Progenitor cell of endocrine pancreas (in vitro differentiated cells): ENCODE measurements at places on chromosomes 12 and 14. TPM values are rescaled to one million over a fixed set of nuclear protein-coding genes. Genes with fewer than 3 reads are reported as not detected.

Gene NYNRIN
- total RNA-seq, result 38.3 and 40.0 TPM in 2 replicates

Gene PIK3C2G
- 26.0 and 26.4 TPM in 2 replicates for total RNA-seq

Gene EGLN3
- total RNA-seq, result 8.3 and 9.5 TPM in 2 replicates

Gene ATL1
- 6.8 and 6.9 TPM in 2 replicates for total RNA-seq

DNA sequence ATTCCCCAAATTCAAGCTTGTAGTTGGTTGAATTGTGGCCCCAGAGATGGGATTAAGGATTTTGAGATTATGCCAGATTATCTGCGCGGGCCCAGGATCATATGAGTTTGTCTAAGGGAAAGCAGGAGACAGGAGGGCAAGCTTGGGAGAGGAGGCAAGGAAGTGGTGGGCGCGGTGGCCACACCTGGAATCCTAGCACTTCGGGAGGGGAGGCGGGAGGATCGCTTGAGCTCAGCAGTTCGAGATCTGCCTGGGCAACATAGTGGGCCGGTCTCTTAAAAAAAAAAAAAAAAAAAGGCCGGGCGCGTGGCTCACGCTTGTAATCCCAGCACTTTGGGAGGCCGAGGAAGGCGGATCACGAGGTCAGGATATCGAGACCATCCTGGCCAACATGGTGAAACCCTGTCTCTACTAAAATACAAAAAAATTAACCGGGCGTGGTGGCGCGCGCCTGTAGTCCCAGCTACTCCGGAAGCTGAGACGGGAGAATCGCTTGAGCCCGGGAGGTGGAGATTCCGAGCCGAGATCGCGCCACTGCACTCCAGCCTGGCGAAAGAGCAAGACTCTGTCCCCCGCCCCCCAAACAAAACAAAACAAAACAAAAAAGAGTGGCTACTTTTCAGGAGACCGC, 881 bp upstream of the PUS1 start:
- no peak for DNase-seq
- H3K27ac ChIP-seq, result peak overlapping the region; percentile 86
- no peaks in the 10 kb centered on the region for H3K27me3 ChIP-seq
- H3K36me3 ChIP-seq, result peaks cover 10% of the 10 kb centered on the region

DNA sequence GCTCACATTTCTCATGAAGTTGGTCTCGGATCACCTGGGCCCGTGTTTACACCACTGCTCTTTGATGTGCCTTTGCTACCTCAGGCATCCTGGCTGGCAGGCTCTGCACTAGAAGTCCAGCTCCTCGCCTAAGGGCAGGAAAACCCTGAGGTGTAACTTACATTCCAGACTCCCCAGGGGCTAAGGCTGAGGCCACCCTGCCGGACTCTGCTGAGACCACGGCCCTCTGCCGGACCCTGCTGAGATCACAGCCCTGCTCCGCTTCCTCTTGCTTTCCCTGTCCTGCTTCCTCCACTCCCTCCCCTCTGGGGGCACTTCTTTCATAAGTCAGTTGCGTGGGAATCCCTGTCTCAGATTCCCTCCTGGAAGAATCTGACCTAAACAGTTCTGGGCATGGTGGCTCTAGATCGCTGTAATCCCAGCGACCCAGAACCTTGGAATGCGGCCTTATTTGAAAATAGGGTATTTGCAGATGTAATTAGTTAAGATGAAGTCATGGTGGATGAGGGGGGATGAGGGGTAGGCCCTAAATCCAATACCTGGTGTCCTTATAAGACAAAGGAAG, 17.2 kb downstream of the RILPL1 start:
- peaks cover 36% of the 10 kb centered on the region for H3K36me3 ChIP-seq
- no peak for DNase-seq
- peak overlapping the region; percentile 71 for H3K27ac ChIP-seq
- no peaks in the 10 kb centered on the region for H3K27me3 ChIP-seq
- H3K4me1 ChIP-seq, result peaks cover 7% of the 10 kb centered on the region
- H3K4me3 ChIP-seq, result no peak overlapping the region

DNA sequence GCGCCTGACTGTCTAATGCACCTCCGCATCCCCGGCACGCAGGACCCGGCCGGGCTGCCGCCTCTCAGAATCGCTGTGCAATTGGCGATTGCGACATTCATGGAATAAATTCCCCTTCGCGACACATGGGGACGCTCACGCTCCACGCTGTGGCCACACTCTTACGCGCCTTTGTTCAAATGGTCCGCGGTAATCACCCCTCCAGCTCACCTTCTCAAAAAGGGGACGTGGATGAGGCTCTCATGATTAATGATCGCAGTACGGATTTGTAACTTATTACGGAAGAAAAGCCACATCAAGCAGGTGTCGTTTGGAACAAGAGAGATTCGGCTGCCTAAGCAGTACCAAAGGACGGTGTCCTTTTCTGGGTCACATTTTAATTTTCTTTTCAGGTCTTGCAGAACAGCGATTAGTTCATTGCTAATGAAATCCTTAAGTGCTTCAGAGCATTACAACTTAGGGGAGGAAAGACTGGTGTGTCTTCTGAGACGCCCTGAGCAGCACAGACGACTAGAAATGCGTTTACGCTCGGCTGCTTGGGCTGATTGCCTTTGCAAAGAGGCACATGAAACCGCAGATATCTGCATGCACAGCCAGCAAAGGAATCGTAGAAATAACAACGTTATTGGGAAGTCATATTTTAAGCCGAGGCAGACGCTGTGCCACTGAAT, 37.3 kb upstream of the ADGRD1 start:
- H3K4me3 ChIP-seq, result peak overlapping the region; percentile 51
- peak; percentile 29 for DNase-seq
- H3K36me3 ChIP-seq, result no peaks in the 10 kb centered on the region
- no peak overlapping the region for H3K27ac ChIP-seq

DNA sequence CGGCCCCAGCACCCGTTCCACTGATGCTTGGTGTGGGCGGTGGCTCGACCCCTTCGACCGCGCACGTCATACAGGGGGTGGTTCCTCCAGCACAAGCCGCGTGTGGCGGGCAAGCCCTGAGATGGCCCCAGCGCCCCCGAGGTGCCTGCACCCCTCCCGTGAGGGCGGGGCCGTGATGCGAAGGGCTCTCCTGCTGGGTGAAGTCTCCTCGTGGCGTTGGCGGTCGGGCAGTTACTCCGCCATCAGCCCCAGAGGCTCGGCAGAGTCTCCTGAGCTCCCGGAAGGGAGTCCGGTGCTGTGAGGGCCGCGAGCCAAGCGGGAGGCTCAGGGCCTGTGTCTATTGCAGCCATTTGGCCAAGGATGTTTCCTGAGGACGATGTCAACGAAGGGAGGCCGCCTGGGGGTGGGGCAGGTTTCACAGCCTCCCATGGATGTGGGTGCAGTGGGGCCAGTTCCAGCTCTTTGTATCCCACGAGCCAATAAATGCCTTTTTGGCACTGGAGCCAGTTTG, 78.1 kb upstream of the GALNT9 start:
- H3K27me3 ChIP-seq, result peaks cover 40% of the 10 kb centered on the region
- H3K4me3 ChIP-seq, result no peak overlapping the region
- no peak for DNase-seq
- H3K27ac ChIP-seq, result no peak overlapping the region

DNA sequence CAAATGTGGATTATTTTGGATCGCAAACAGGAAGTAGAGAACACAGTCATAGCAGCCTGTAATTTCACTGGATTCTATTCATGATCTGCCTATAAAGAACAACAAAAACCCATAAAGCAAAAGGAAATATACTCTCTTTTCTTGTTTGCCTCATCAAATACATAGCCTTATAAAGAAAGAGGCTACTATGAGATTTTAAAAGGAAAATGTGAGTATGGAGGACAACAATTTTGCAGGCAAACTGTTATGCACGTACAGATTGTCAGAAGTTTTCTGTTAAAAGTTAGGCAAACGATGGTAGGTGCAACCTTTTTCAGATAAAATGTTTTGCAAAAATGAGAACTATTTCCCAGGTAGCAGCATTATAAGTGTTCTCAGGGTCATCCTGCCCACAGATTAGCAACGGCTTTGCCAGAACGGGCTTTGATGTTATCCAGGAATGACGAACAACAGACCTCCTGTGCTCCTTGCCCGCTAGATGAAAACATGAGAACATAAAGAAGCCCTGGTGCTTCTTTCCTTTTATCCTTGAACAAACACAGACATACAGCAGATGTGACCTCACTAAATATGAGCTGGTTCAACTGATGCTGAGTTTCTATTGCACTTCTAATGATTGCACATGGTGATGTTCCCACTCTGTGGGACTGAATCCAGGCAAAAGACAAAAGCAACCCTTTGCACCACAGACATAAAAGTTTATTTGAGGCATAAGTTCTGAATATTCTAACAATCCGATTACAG, 88.1 kb downstream of the ITPR2 start:
- DNase-seq, result no peak
- peaks cover 8% of the 10 kb centered on the region for H3K4me1 ChIP-seq
- H3K4me3 ChIP-seq, result no peak overlapping the region
- H3K27me3 ChIP-seq, result no peaks in the 10 kb centered on the region
- H3K27ac ChIP-seq, result no peak overlapping the region
- H3K36me3 ChIP-seq, result peaks cover 3% of the 10 kb centered on the region

DNA sequence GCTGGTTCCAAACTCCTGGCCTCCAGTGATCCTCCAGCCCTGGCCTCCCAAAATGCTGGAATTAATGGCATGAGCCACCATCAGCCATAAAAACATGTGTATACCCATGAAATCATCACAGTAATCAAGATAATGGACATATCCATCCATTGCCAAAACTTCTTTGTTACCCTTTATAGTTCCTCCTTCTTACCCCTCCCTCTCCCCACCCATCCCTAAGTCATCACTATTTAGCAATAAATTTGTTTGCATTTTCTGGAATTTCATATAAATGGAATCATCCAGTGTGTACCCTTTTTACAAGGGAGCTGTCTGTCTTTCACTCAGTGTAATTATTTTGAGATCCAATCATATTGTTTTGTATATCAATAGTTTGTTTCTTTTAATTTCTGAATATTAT, 42.4 kb downstream of the RPH3A start:
- peaks cover 35% of the 10 kb centered on the region for H3K27me3 ChIP-seq
- no peak overlapping the region for H3K27ac ChIP-seq
- peaks cover 12% of the 10 kb centered on the region for H3K4me1 ChIP-seq
- no peak for DNase-seq

DNA sequence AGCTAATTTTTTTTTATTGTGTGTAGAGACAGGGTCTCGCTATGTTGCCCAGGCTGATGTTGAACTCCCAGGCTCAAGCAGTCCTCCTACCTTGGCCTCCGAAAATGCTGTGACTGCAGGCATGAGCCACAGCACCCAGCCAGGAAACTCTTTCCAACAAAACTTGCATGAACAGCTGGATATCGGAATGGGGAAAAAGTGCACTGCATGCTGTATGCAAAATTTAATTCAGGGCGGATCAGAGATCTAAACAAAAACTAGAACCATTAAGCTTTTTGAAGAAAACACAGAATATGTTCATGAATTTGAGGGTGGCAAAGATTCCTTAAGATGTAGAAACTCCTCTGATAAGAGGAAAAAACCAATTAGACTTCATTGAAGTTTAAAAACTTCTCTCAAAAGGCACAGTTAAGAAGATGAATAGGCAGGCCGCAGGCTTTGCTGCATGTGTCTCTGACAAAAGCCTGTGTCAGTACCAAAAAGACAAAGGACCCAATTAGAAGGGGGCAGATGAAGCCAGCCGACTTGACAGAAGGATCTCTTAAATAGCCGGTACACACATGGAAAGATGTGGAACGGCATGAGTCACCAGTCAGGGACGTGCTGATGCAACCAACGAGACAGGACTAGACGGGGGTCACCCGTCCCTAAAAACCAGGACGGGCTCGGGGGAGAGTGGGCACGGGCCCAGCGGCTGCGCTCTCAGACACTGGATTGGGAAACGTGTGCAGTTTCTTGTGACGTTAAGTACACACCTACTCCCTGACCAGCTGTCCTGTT, 34.8 kb upstream of the MMP17 start:
- H3K4me1 ChIP-seq, result peaks cover 4% of the 10 kb centered on the region
- H3K27ac ChIP-seq, result peak overlapping the region; percentile 2
- no peak overlapping the region for H3K4me3 ChIP-seq
- H3K36me3 ChIP-seq, result peaks cover 27% of the 10 kb centered on the region
- DNase-seq, result no peak

DNA sequence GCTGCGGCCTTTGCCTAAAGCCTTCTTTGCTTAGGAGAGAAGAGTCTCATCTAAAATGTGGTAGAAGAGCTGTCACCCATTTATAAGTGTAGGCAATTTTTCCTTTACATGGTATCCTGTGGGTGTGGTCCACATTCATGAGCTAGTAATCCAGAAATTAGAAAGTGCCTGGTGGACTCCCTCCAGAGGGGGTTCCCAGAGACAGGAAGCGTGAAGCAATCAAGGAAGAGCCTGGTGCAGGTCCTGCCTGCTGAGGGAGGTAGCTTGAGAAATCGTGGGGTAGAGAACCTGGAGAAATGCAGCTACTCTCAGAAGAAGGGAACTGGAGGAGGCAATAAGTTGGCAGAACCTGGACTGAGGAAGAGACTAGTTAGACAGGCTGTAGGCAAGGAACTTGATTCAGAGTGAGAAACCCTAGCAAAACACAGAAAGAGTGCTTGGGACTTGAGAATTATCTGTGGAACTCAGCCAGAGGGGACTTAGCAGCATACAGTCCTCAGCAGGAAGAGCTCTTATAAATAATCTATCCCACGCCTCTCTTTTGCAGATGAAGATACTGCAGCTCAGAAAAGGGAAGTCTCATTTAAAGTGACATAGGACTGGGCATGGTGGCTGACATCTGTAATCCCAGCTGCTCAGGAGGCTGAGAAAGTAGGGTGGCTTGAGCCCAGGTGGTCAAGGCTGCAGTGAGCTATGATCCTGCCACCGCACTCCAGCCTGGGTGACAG, 182.4 kb upstream of the CCND2 start:
- H3K4me1 ChIP-seq, result peaks cover 11% of the 10 kb centered on the region
- no peak overlapping the region for H3K27ac ChIP-seq
- no peaks in the 10 kb centered on the region for H3K36me3 ChIP-seq

GRCh38 chr12:53623548-53624385, 2.4 kb downstream of the ATF7 start:
- H3K27ac ChIP-seq, result no peak overlapping the region
- peak overlapping the region; percentile 89 for H3K4me3 ChIP-seq
- H3K4me1 ChIP-seq, result peaks cover 31% of the 10 kb centered on the region
- H3K36me3 ChIP-seq, result peaks cover 2% of the 10 kb centered on the region

DNA sequence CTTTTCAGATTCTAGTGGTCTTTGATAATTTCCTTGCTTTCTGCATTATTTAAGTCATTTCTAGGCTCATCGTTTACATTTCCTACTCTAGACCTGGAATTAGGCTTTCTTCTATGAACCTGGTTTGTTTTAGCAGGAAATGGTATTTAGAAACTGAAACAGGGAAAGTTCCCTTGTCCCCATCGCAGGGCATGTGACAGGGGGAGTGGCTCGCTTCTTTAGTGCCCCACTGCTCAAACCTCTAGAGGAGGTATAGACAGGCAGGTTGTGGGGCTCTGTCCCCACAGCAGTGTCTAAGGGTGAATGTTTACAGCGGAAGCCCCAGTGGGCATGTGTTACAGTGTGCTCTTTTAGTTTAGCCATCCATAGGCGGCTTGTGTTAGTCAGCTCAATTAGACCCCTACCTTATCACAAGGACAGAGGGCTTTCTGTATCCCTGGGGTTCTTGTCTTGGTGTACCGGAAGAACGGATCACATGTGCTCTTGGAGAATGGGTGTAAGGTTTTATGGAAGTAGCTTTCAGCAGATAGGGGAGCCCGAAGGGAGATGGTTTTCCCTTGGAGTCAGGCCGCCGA, 25.0 kb downstream of the IFT81 start:
- no peaks in the 10 kb centered on the region for H3K4me1 ChIP-seq
- no peak overlapping the region for H3K27ac ChIP-seq
- DNase-seq, result no peak
- H3K27me3 ChIP-seq, result no peaks in the 10 kb centered on the region
- H3K4me3 ChIP-seq, result no peak overlapping the region
- peaks cover 38% of the 10 kb centered on the region for H3K36me3 ChIP-seq

- DNase-seq, result peak; percentile 27
- H3K36me3 ChIP-seq, result no peaks in the 10 kb centered on the region
- no peaks in the 10 kb centered on the region for H3K27me3 ChIP-seq
Measured at GRCh38 chr14:47278233-47278842, 397.1 kb downstream of the MDGA2 start.

- no peak overlapping the region for H3K4me3 ChIP-seq
- H3K36me3 ChIP-seq, result peaks cover 19% of the 10 kb centered on the region
- no peaks in the 10 kb centered on the region for H3K27me3 ChIP-seq
- no peak for DNase-seq
Measured at GRCh38 chr12:107749083-107749482, 11.9 kb downstream of the PRDM4 start.
